ENCODE measurements at places on chromosomes 2 and 18. TPM values are rescaled to one million over a fixed set of nuclear protein-coding genes. Genes with fewer than 3 reads are reported as not detected.

DNA sequence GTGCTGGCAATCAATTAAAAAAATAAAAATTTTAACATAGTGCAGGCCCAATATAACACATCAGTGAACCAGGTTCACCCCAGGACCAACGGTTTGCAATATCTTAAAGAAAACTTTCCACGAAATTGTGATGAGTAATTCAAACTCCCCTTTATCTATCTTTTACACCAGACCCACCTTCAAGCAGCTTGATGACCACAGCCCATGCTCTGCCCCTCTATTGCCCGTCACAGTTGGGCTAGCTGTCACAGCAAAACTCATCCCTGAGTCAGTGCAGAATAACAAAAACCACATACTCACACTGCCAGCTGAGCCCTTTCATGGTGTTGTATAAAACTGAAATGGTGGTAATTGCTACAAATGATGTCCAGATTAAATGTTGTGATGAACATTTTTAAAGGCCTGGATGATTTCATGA, 112.5 kb upstream of the CREB1 start:
- H3K4me1 ChIP-seq = no peaks in the 10 kb centered on the region
- no peaks in the 10 kb centered on the region for H3K27me3 ChIP-seq
- no peak overlapping the region for H3K27ac ChIP-seq

GRCh38 chr2:190637281-190637734, 11.6 kb upstream of the NAB1 start:
- no peaks in the 10 kb centered on the region for H3K36me3 ChIP-seq
- H3K27ac ChIP-seq = no peak overlapping the region
- H3K4me3 ChIP-seq = no peak overlapping the region
- H3K4me1 ChIP-seq = peaks cover 10% of the 10 kb centered on the region

DNA sequence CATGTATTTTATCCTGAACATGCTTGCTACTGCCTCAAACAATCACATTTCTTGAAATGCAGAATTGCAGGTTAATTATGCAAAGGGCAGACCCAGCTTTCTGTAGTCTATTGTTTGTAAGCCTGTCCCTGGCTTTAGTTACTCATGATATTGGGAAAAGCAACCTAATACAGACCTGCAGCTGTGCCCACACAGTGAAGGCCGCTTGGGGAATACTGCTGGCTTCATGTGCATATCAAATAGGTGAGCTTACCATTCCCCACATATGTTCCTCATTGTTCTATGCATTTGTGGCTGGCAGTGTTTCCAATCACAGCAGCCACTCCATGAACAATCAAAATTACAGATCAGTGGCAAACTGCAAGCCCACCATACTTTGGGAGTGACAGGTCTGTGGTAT, 186.3 kb downstream of the TMEM163 start:
- H3K4me3 ChIP-seq = no peak overlapping the region
- H3K27me3 ChIP-seq = peaks cover 10% of the 10 kb centered on the region
- H3K36me3 ChIP-seq = peaks cover 19% of the 10 kb centered on the region
- DNase-seq = no peak

- H3K27me3 ChIP-seq = peaks cover 1% of the 10 kb centered on the region
- no peak for DNase-seq
- no peak overlapping the region for H3K4me3 ChIP-seq
- H3K36me3 ChIP-seq = no peaks in the 10 kb centered on the region
- H3K4me1 ChIP-seq = no peaks in the 10 kb centered on the region
These were observed 15.4 kb upstream of the PPP1R1C start for GRCh38 chr2:181970160-181970794.

- no peak overlapping the region for H3K4me3 ChIP-seq
- peaks cover 30% of the 10 kb centered on the region for H3K4me1 ChIP-seq
- no peak overlapping the region for H3K27ac ChIP-seq
- H3K36me3 ChIP-seq = no peaks in the 10 kb centered on the region
These were observed 45.9 kb upstream of the REG3G start for GRCh38 chr2:78979380-78980151.

DNA sequence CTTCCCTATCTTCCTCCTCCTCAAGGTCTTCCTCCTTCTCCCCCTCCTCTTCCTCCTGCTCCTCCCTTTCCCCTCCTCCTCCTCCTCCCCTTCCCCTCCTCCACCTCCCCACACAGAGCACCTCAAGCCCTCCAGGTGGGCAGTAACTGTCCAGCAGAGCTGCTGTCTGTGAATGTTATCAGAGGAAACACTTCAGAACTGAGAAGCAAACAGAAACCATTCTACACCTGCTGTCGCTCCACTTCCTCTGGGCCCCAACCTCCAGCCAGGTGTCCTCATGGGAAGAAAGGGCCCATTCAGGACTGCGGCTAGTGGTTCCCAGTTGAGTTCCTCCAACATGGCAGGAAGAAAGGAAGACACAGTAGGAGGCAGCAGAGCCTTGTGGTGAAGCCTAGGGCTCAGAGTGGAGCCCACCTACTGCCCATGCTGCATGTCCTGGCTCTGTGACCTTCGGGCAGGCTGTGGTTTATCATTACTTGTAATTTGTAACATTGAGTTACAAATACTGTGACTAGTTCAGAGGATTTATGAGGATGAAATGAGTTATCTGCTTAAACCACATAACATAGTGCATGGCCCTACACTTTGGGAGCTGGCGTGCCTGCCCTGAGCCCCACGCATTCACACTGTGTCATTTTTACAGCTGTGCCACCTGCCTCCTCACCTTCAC, 165.9 kb upstream of the ID2 start:
- no peak overlapping the region for H3K27ac ChIP-seq
- no peak overlapping the region for H3K4me3 ChIP-seq
- H3K36me3 ChIP-seq = peaks cover 4% of the 10 kb centered on the region
- no peaks in the 10 kb centered on the region for H3K4me1 ChIP-seq

DNA sequence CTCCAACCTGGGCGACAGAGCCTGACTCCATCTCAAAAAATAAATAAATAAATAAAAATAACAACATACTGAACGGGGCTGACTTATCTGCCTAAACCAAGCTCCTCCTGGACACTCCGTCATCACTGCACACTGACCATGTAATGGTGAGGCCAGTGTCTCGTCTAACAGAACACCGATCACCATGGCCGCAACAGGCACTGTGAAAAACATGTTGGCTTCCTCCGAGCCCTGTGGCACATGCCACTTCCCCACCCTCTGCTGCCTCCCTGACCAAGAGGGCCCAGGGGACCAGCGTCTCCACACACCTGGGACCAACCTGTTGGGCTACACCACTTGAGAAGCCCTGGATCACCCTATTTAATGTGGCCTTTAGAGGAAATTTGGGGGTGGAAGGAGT, 33.9 kb downstream of the ZNF516 start:
- peaks cover 33% of the 10 kb centered on the region for H3K36me3 ChIP-seq
- no peak overlapping the region for H3K4me3 ChIP-seq
- H3K27ac ChIP-seq = peak overlapping the region; percentile 57

ANKRD53 gene
- total RNA-seq = 0.56 TPM

LCT gene
- total RNA-seq = 0.13 TPM

DNA sequence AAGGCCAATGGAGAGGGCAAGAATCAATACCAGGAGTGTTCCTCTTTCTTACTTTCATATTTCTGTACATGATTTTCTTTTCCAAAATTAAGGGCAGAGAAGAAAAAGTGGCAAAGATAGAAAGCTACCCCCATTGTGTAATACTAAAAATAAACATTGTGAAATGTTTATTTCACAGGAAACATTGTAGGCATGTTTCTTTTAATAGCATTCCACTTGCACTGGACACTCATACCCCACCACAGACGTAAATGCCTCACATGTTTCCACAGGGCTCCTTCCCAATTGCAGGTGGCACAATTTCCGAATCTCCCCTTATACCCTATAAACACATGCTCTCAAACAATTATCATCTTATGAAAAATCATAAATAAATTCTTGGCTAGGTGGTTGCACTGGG, 645.1 kb upstream of the SETBP1 start:
- no peaks in the 10 kb centered on the region for H3K36me3 ChIP-seq
- no peaks in the 10 kb centered on the region for H3K27me3 ChIP-seq
- DNase-seq = no peak
- H3K4me3 ChIP-seq = no peak overlapping the region
- no peaks in the 10 kb centered on the region for H3K4me1 ChIP-seq

MYO7B gene
- total RNA-seq = 0.90 TPM

RASGRP3 gene
- 487 TPM for total RNA-seq

MERTK gene
- total RNA-seq = 12.3 TPM

AGBL5 gene
- total RNA-seq = 32.5 TPM

ILKAP gene
- 43.0 TPM for total RNA-seq

- no peak for DNase-seq
- H3K4me1 ChIP-seq = no peaks in the 10 kb centered on the region
- H3K36me3 ChIP-seq = peaks cover 3% of the 10 kb centered on the region
- no peak overlapping the region for H3K4me3 ChIP-seq
- no peak overlapping the region for H3K27ac ChIP-seq
These were observed 177.1 kb downstream of the FAM210A start for GRCh38 chr18:13548966-13549879.

- H3K27me3 ChIP-seq = peaks cover 4% of the 10 kb centered on the region
- DNase-seq = peak; percentile 31
- peaks cover 18% of the 10 kb centered on the region for H3K4me1 ChIP-seq
- no peak overlapping the region for H3K4me3 ChIP-seq
- no peak overlapping the region for H3K27ac ChIP-seq
- peaks cover 4% of the 10 kb centered on the region for H3K36me3 ChIP-seq
These were observed 6.9 kb downstream of the STEAP3 start for GRCh38 chr2:119230219-119231185.

- H3K4me1 ChIP-seq = peaks cover 8% of the 10 kb centered on the region
- H3K36me3 ChIP-seq = no peaks in the 10 kb centered on the region
- H3K4me3 ChIP-seq = no peak overlapping the region
- DNase-seq = no peak
These were observed 123.5 kb downstream of the OSBPL6 start for GRCh38 chr2:178317811-178318210.

GRCh38 chr18:79388043-79388442, 7.7 kb upstream of the NFATC1 start:
- H3K27ac ChIP-seq = peak overlapping the region; percentile 30
- peaks cover 4% of the 10 kb centered on the region for H3K36me3 ChIP-seq
- peaks cover 25% of the 10 kb centered on the region for H3K27me3 ChIP-seq
- DNase-seq = no peak
- peaks cover 31% of the 10 kb centered on the region for H3K4me1 ChIP-seq

DNA sequence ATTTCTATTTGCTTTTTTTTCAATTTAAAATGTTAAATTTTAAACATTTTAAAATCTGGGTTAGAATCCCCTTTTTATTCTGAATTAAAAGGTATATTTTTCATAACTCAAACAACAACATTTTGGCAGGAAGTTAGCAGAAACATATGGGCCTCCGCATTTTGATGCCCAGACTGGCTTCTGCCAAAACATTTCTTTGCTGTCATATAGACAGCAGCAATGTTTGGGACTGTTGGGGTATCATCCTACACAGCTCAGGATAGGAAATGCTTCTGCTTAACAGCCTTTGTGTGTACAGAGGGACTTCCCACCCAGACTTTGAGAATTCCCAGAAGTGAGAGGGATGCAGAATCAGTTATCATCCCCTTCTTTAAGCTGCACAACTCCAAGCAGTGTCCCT, 155.4 kb upstream of the PARD3B start:
- DNase-seq = no peak
- no peaks in the 10 kb centered on the region for H3K36me3 ChIP-seq
- peaks cover 10% of the 10 kb centered on the region for H3K4me1 ChIP-seq
- no peak overlapping the region for H3K4me3 ChIP-seq

TEX44 gene
- total RNA-seq = not detected

- DNase-seq = no peak
- no peaks in the 10 kb centered on the region for H3K27me3 ChIP-seq
- H3K27ac ChIP-seq = no peak overlapping the region
- H3K4me1 ChIP-seq = no peaks in the 10 kb centered on the region
- no peaks in the 10 kb centered on the region for H3K36me3 ChIP-seq
These were observed 340.6 kb downstream of the NYAP2 start for GRCh38 chr2:225740086-225740485.

DNA sequence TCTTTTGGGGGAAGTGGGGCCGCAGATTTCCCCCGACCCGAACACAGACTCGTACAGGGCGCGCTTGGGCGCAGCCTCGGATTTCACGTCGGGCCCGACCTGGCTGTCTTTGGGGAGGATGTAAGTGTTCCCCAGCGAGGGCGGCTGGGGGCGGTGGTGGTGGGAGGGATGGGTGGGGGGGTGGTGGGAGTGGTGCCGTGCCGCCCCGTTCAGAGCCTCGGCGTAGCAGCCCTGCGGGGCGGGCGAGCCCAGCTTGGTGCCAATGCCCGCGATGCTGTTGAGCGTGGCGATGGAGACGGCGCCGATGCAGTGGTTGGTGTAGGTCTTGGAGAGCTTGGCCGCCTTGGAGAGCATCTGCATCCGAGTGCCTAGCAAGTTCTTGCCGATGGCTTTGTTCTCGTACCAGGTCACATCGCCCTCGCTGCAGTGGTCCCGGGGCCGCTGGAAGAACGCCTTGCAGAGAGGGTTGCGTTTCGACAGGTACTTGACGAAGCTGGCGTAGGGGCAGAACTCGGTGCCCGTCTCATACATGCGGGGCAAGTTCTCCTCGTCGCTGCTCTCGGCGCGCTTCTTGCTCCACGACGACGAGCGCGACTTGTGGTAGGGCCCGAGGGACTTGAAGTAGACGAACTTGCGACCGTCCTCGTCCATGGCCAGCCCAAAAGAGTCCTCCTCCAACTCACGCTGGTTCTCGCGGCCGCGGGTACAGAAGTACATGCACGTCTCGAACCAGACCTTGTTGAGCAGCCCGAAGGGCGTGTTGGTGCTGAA, 1.3 kb downstream of the KCTD1 start:
- peak; percentile 10 for DNase-seq
- H3K4me3 ChIP-seq = peak overlapping the region; percentile 85
- H3K27me3 ChIP-seq = peaks cover 21% of the 10 kb centered on the region
- peaks cover 25% of the 10 kb centered on the region for H3K4me1 ChIP-seq
- H3K36me3 ChIP-seq = no peaks in the 10 kb centered on the region

- no peak for DNase-seq
- H3K27me3 ChIP-seq = peaks cover 23% of the 10 kb centered on the region
- H3K4me3 ChIP-seq = peak overlapping the region; percentile 100
- peaks cover 8% of the 10 kb centered on the region for H3K36me3 ChIP-seq
These were observed 705 bp downstream of the YES1 start for GRCh38 chr18:811182-811891.

PSD4 gene
- 1.9 TPM for total RNA-seq

GRCh38 chr18:11040823-11041656, 108.3 kb downstream of the PIEZO2 start:
- H3K36me3 ChIP-seq = no peaks in the 10 kb centered on the region
- H3K27me3 ChIP-seq = no peaks in the 10 kb centered on the region
- no peak overlapping the region for H3K4me3 ChIP-seq
- peaks cover 9% of the 10 kb centered on the region for H3K4me1 ChIP-seq
- peak; percentile 68 for DNase-seq
- H3K27ac ChIP-seq = no peak overlapping the region

GRCh38 chr2:209121691-209122090, 302.2 kb upstream of the MAP2 start:
- no peaks in the 10 kb centered on the region for H3K27me3 ChIP-seq
- H3K27ac ChIP-seq = no peak overlapping the region
- H3K4me3 ChIP-seq = no peak overlapping the region
- no peaks in the 10 kb centered on the region for H3K36me3 ChIP-seq
- DNase-seq = no peak
- H3K4me1 ChIP-seq = no peaks in the 10 kb centered on the region

- H3K27me3 ChIP-seq = no peaks in the 10 kb centered on the region
- H3K4me1 ChIP-seq = peaks cover 36% of the 10 kb centered on the region
- no peaks in the 10 kb centered on the region for H3K36me3 ChIP-seq
- H3K4me3 ChIP-seq = no peak overlapping the region
- peak overlapping the region; percentile 93 for H3K27ac ChIP-seq
These were observed 27.2 kb downstream of the EIF2AK3 start for GRCh38 chr2:88600038-88600465.

Measured in endothelial cell (in vitro differentiated cells).